ENCODE measurements at places on chromosomes 1 and 21.

GRCh38 chr1:93603601-93604000 is 78.0 kb downstream of the BCAR3 start:
- DNase-seq = no peak

DNA sequence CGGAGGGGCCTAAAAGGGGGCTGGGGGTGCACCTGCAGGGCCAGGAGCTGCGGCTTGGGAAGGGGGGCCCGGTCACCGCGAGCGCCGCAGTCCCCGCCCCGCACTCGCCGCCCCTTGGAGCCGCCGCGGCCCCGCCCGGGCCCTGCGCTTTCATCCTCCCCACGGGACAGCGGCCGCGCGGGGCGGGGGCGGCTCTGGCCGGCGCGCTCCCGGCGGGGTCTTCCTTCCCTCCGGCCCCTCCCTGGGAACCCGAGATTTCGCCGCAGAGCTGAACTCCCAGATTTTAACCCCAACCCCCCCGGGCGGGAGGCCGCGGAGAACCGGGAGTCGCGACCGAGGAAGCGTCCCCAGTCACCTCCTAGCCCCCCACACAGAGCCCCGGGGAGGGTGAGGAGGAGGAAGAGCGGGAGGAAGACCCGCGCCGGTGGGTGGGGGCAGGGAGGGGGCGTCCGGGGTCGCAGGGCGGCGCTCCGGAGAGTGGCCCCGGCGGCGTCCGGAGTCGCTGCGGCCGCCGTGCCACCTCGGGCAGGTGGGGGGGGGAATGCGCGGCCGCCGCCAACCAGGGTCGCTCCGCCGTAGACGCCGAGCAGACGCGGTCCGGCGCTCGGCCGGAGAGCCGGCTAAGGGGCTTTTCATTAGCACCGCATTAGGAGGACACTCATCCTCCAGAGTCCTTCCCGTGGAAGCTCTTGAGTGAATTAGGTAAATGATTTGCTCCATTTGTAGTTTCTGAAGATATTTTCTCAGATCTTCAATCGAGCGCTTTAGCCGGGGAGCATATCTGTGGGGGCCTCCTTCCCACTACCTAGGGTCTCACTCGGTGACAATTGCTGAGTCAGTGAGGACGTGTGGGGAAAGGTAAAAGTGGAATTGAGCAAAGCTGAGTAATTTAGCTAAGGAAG is 31.6 kb upstream of the NFIA start:
- DNase-seq = no peak

DNA sequence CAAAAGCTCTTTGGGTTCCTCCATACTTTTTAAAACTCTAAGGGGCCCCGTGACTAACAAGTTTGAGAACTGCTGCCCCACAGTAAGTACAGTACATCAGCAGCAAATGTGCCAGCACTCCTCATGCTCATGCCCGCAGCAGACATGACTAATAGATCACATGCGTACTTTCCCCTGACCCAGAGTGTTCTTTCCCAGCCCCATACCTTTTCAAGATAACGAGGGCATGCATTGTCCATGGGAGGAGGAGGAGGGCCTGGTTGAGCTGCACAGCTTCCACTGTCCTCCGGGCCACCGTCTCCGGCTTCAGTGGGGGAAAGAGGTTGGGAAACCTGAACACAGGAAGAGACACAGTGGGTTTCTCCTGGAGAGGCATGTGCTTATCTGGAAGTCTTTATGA is 45.5 kb downstream of the DHRS3 start:
- no peak for DNase-seq

DNA sequence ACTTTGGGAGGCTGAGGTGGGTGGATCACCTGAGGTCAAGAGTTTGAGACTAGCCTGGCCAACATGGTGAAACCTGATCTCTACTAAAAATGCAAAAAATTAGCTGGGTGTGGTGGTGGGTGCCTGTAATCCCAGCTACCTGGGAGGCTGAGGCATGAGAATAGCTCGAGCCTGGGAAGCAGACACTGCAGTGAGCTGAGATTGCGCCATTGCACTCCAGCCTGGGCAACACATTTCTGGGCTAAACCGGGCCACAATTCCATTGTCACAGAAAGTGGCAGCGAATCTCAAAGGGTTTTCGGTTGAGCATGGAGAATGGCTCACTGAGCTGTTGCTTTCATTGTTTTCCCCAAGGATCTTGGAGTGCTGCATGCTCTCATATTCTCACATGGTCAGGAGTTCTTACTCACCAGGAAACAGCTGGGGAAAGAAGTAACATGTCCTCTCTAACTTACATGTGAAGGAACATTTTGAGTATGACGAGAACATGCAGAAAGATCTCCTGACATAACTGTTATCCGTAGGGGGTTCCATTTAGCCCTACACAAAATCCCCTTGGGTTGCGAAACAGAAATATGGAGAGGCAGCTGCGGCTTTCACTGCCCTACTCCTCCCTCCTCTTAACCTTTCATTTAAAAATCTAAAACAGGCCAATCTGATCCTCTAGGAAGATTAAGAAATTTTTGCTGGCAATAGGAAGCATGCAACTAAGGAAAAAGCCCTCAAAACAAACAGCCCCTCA is 341.1 kb downstream of the PCP4 start:
- no peak for DNase-seq

All from activated CD4-positive, alpha-beta T cell treated with anti-CD3 and anti-CD28 coated beads, Interleukin-2, amount 50 U/mL, for 16 hours (primary cell).